BJ (cell line): ENCODE measurements at places on chromosomes 13 and 19. TPM values are rescaled to one million over a fixed set of nuclear protein-coding genes. Genes with fewer than 3 reads are reported as not detected.

DNA sequence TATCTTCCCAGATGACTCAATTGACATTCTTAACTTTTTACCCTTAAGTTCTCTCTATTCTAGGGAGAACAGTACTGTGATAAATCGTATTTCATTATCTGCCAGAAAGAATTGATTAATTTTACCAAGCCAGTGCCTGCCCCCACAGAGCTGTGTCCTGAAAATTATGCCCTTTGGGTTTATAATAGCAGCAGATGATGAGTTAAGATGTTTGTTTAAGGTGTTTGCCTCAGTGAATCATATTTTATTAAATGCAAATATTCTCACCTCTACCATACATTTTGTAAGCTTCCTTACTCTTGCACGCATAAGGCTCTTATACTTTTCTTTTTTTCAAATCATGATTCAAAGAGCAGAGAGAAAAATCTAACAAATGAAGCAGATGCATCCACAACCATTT lies 318.6 kb downstream of the DCT start:
- DNase-seq: no peak

DNA sequence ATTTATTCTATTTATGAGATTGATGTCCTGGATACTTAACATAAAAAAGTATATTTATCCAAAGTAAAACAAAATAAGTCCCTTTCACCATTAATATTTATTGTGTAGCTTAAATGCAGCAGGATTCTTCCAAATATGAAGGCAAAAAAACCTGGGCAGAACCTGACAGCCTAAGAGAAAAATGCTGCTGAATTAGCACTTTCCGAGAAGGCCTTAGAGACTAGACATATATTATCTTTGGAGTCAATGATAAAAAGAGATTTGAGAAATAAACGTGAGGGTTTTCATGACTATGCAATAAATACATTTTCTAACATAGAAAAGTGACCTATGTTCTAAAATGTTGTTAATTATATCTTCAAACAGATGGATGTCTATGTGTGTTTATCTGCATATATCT lies 566.9 kb downstream of the PCDH9 start:
- DNase-seq: no peak

- DNase-seq: no peak
These were observed 105.7 kb upstream of the SLC15A1 start for GRCh38 chr13:98858191-98858590.

DNA sequence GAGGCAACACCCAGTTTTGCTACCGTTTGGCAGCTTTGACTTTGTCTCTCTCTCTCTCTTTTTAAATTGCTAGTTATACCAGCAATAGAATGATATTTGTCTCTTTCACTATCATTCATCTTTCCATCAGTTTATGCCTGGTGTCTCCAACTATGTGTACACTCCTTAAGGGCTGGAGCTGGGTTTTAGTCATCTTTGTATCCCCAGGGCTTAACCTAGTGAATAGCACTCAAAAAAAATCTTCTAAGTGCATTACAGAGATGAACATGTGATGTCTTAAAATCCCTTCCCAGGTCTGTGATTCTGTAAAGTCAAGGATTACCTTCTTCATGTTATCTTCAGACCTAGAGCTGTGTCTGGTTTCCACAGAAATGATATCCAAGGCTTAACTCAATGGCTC lies 7.8 kb upstream of the UBL3 start:
- no peak for DNase-seq

DNA sequence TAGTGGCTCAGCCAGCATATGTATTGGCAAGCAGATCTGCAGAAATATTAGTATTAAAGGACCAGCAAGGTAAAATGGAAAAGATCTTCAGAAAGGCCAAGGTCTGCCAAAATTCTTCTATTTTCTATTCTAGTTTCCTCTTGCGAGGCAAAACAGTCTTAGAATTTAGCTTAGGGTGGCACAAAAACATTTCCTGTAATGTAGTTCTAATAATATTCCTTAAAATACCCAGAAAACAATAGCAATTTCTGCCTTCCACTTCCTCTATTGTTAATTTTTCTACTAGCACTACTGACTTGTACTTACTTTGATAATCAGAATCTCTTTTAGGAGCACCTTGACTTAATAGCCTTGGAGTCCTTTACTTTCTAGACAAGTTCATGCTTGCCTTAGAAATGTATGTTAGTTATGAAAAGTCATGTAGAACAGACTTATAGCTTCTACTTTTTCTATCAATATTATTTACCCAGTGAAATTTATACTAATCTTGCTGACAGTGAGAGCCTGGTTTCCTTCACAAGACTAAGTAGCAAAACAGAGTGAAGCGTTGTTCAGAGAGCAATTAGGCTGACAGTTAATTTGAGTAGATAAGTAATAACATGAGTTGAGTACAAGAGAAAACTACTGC lies 23.9 kb upstream of the LPAR6 start:
- no peak for DNase-seq

DNA sequence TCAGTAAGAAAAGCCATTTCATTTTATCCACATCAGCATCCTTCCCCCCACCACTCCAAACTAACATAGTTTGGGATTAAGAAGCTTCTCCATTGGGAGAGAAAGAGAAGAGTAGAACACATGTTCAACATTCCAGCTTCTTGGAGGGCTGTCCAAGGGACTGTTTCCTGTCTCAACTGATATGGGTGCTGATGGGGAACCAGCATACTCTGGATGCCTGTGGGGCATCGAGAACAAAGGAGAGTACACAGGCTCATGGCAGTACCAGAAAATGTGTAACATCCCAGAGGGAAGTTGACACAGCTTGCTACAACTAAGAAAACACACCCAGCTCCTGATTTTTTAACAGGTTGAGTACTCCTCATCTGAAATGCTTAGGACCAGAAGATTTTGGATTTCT lies 24.7 kb downstream of the SUCLA2 start:
- DNase-seq: no peak

DNA sequence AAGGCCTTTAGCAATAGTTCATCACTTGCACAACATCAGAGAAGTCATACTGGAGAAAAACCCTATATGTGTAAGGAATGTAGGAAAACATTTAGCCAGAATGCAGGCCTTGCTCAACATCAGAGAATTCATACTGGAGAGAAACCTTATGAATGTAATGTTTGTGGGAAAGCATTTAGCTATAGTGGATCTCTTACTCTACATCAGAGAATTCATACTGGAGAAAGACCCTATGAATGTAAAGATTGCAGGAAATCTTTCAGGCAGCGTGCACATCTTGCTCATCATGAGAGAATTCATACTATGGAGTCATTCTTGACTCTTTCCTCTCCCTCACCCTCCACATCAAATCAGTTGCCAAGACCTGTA lies 19.8 kb downstream of the ZNF583 start:
- DNase-seq: no peak

GRCh38 chr19:46674416-46675178 lies 13.6 kb upstream of the DACT3 start:
- DNase-seq: no peak

- no peak for DNase-seq
These were observed 1759.9 kb upstream of the PCDH20 start for GRCh38 chr13:63175536-63175935.

GRCh38 chr19:10421240-10422045 lies 1.1 kb downstream of the PDE4A start:
- DNase-seq: no peak

GRCh38 chr13:76773448-76774094 lies 112.6 kb downstream of the KCTD12 start:
- DNase-seq: no peak

WDR88 gene
- not detected in 2 replicates for polyA plus RNA-seq

MYO9B gene
- polyA plus RNA-seq: 26.5 and 40.8 TPM in 2 replicates

OR7A17 gene
- not detected in 2 replicates for polyA plus RNA-seq

KCNK6 gene
- 15.6 and 16.5 TPM in 2 replicates for polyA plus RNA-seq

TLE2 gene
- 0.74 and 1.0 TPM in 2 replicates for polyA plus RNA-seq

B3GNT8 gene
- 0.36 and 0.40 TPM in 2 replicates for polyA plus RNA-seq

PLVAP gene
- polyA plus RNA-seq: not detected in 2 replicates

LILRB1 gene
- not detected in 2 replicates for polyA plus RNA-seq
